ENCODE measurements at places on chromosomes 13 and 19.

- DNase-seq: no peak
These were observed 19.7 kb downstream of the CUL4A start for GRCh38 chr13:113229161-113229560.

DNA sequence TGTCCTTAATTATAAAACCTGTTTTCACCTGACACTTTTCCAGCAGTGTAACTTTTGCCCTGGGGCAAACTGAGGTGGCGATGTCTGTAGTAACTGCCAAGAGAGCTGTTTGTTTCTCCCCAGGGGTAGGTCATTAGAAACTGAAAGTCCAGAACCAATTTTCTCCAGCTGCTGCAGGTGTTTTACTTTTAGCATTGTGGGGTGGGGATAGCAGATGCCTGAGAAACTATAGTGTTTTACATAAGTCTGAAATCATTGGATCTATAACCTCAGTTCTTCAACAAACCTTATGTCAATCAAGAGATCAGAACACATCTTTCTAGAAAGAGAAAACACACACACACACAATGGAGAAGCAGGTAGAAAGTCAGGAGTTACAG is 92.7 kb downstream of the LHFPL6 start:
- peak; percentile 86 for DNase-seq

GRCh38 chr13:113880651-113881611 is 17.1 kb upstream of the GAS6 start:
- DNase-seq: no peak

- DNase-seq: peak; percentile 61
These were observed 55.4 kb downstream of the SACS start for GRCh38 chr13:23377983-23378632.

- DNase-seq: no peak
These were observed 476 bp downstream of the TYK2 start for GRCh38 chr19:10379880-10380312.

All from NAMALWA (cell line).